Activated naive CD4-positive, alpha-beta T cell (primary cell): ENCODE measurements at places on chromosomes 3 and 15.

DNA sequence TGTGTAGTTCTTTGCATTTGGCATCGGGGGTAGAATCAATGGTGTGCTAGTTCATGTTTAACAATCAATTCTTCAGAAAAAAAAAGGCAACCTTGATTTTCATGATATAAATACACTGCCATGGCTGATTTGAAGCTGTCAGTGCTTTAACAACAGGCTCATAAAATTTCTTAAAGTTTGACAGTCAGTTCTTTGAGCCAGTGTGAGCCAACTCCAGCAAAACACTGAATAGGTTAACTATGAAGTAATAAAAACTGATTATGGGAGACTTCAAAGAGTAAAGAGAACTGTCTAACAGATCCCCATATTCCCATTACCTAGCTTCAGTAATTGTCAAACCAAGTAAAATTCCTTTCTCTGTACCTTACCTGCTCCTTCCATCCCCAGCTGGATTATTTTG, 241.7 kb upstream of the SUCLG2 start:
- DNase-seq = no peak

GRCh38 chr3:37646865-37647264, 214.8 kb upstream of the CTDSPL start:
- DNase-seq = no peak

DNA sequence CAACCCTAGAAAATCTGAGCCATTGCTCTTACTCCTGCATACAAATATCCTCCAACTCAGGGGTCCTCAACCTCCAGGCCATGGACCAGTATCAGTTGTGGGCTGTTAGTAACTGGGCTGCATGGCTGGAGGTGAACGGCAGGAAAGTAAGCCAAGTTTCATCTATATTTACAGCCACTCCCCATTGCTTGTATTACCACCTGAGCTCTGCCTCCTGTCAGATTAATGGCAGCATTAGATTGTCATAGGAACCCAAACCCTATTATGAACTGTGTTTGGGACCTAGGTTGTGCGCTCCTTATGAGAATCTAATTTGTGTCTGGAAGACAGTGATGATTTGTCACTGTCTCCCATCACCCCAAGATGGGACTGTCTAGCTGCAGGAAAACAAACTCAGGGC, 246.5 kb upstream of the CDIN1 start:
- DNase-seq = no peak

GRCh38 chr3:72044231-72044855, 259.4 kb upstream of the PROK2 start:
- no peak for DNase-seq

DNA sequence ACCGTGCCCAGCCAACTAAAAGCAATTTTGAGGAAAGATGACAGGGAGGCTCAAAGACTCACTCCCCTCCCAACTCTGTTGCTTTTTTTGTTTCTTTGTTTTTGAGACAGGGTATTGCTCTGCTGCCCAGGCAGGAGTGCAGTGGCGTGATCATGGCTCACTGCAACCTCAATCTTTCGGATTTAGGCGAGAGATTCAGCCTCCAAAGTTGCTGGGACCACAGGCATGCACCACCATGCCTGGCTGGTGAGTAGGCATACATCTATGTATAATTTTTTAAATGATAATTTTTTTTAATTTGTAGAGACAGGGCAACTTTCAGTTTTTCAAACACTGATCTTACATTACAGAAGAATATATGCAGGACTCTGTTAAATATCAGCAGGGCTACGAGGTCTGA, 15.8 kb upstream of the THUMPD3 start:
- DNase-seq = no peak
